Activated T-cell treated with anti-CD3 and anti-CD28 coated beads for 1 hour (primary cell): ENCODE measurements at places on chromosomes 4 and X.
A peak's percentile ranks its signal among the peaks of the same experiment; 100 is the strongest.

GRCh38 chr4:175935016-175935661, 123.1 kb upstream of the GPM6A start:
- no peak for DNase-seq

- DNase-seq: no peak
These were observed 130.5 kb downstream of the LRBA start for GRCh38 chr4:150884625-150885024.

DNA sequence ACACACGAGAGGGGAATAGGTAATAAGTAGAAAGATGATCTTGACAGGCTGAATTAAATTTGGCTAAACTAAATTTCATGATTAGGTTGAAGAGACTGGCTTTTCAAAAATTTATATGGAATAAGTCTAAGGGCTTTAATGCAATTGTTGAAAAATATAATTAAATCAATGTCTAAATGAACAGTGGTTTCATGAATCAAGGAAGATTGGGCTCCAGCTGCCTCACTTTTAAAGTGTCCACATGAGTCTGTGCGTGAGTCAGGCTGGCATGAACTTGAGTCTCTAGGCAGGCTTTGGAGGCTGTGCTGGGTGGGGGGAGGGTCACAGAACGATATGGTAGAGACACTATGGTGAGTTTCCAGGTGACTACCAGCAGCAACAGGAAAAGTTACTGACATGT, 111.9 kb downstream of the SORBS2 start:
- DNase-seq: no peak

DNA sequence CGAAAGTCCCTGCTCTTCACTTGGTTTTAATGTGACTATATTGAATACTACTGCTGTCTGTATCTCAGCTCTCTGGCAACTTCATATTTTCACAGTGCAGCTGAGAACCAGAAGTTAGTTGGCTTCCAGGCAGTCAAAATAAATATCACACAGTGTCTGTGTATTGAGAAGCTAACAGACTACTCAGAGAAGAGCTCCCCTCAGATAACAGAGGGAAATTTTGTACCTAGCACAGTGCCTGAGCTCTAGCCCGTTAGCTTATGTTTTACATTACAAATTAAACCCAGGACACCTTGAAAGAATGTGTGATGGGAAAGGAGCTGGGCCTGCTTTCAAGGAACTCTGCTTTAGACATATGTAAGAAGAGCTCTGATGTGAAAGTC, 22.7 kb downstream of the JADE1 start:
- no peak for DNase-seq

DNA sequence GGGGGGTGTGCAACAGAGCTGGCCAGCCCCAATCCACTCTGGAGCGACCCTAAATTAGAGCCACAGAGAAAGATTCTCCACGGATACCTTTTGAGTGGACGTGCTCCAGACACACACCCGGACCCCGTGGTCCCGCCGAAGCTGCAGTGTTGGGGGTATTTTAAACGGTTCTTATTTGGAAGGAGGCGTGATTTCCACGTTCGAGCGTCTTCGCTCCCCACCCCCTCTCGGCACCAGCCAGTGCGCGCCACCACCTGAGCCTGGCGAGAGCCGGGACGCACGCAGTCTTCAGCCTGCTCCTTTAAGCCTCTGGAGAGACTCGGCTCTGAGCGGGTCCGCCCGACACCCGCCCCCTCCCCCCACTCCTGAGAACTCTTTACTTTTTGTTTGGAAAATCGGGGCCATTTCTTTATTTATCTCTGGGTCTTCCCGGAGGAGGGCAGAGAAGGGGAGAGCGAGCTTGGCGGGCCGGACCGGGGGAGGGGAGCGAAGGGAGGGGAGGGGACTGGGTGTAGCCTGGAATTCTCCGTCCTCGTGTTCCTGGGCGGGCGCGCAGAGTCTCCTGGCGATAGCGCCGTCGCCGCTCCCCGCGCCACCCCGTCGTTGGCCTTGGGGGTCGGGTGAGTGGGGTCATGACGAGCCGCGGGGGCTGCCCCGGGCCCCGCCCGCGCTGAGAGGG, 668 bp upstream of the PTCHD1 start:
- DNase-seq: no peak

GRCh38 chrX:12139934-12140611, 1.8 kb downstream of the FRMPD4 start:
- no peak for DNase-seq

GRCh38 chr4:19698961-19699360, 552.7 kb upstream of the SLIT2 start:
- DNase-seq: no peak

GRCh38 chr4:124423160-124423559, 289.4 kb downstream of the ANKRD50 start:
- no peak for DNase-seq

DNA sequence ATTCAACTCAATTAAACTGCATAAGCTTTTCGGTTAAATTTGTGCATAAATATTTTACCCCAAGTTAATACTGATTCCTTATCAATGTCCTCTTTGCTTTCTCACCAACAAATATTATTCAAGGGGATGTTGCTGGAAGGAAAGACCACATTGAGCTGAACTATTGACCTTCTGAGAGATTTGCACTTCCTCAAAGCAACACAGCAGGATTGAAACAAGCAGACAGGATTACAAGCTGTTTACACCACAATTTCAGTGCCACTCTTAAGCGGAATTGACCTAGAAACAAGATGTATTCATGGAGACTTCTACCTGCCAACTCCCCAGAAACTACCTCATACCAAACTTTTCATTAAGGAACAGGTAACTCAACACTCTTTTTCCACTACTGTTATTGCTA, 96.5 kb upstream of the DUSP21 start:
- no peak for DNase-seq

DNA sequence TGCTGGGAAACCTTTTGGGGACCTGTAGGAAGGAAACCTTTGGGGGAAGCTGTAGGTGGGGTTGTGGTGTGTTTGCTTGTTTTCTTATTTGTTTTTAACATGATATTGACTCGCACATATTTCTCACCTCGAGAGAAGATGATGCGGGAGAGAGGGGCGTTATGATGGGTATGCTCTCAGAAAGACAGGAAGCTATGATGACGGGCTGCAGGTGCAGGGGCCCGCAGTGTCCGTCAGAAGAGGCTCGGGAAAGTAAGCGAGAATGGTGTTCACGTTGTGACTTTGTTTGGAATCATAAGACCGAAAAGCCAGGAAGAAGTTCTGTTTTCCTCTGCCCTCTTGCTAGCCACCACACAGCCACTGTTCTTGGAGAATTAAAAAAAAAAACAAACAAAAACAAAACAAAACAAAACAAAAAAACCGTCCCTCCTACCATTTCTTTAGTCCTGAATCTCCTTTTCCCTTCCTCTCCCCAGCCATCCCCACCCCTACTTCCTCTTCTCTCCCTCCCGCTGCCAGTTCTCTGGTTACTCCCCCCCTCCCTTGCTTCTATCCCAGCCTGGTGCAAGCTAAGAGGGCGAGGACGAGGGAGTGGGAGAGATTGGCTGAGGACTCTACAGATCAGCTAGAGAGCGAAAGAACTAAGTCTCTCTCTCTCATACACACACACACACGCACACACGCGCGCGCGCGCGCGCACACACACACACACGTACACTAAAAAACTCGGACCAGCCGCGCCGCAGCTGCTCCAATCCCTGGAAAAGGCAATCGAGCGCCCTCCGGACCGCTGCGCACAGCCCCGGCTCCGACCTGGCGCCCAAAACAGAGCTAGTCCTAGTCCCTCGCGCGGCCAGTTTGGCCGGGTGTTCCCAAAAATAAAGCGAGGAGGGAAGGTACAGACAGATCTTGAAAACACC, at the start of gene BMP3:
BMP3 (plus strand) TSS at position 648 of the 920 bp plus-strand sequence. CDS start 577 bp downstream, outside the sequence.
- no peak for DNase-seq

DNA sequence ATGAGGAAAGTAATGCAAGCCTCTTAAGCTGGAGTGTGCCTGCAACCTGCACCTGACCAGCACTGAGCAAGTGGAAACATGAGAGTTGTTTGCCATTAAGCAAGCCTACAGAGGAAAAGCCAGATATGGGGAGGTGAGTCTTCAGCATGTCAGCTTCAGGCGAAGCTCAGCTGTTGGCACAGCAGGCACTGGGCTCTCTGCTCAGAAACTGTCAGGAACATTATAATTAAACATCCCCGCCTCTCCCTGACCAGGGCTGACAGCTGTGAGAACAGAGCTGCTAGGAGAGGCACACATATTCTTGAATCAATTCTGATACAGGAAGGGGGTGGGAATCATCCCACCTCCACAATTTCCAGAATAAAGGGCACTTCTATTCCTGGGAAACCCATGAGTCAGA, 19.0 kb upstream of the DCX start:
- no peak for DNase-seq

DNA sequence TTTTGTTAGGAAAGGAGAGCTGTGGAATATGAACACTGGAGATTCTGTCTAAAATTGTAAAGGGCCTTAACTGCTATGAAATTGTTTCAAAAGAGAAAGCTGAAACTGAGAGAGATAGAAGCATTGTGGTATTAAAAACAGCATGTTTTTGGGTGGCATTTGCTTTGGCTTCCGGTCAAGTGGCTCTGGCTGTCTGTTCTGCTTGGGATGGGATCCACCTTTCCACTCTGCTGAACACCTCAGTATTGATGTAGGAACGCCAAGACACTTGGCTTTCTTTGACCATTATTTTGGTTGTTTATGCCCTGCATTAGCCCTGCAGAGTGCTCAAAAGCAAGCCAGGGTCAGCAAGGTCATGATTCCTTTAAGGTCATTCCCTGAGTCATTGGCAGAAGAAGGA, 199.7 kb downstream of the SLC4A4 start:
- DNase-seq: no peak

GRCh38 chr4:77095101-77095821, 19.5 kb upstream of the CCNI start:
- DNase-seq: peak; percentile 67

GRCh38 chr4:4838936-4839810, 20.3 kb upstream of the MSX1 start:
- DNase-seq: no peak

GRCh38 chr4:34193451-34194154, 2050.7 kb downstream of the ARAP2 start:
- DNase-seq: no peak

DNA sequence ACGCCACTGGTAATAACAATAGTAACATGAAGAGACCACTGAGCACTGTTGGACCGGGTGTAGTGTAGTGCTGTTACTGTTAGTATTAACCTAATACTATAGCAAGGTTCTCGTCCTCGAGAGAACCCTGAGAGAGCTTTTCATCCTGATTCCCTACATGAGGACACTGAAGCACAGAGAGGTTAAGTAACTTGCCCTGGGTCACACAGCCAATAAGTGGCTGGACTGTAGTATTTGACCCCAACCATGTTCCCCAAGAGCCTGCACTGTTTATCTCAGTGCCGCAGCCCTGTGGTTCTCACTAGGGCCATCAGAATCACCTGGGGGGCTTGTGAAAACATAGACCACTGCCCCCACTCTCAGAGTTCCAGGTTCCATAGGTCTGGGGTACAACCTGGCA, 10.4 kb downstream of the SCML1 start:
- DNase-seq: no peak

DNA sequence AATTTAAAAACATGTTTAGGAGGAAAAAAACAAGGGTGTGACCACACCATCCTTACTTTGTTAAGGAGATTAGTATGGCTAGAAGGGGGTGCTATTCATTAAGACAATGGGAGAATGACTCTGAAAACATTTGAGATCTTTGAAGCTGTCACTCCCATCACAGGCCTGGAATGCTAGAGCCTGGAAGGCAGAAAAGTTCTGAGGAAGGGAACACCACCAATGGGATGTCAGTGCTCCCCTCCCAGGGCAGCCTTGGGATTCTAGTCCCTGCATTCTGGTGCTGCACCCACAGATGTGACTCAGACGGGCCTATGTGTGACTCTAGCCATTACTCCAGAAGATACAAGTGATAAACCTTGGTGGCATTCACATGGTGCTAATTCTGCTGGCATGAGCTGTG, 162.2 kb upstream of the ANXA10 start:
- no peak for DNase-seq

- DNase-seq: no peak
These were observed 76.4 kb upstream of the DCLK2 start for GRCh38 chr4:150001815-150002214.

DNA sequence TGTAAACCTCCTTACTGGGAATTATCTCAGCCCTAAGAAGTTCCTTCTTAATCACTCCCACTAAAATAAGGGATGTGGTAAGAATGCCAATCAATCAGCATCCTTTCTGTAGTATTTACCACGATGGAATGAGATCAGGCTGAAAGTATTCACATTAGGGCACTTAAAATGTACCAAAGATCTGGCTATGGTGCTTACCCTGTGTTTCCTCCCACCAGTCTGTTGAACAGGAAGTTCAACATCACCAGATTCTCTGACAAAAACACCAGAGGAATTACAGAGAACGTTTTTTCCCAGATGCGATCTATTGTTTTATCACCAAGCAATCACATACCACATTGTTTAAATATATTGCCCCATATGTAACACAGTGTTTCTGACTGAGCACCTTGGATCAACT, 2.1 kb upstream of the CLCN3 start:
- DNase-seq: no peak
